ENCODE measurements at places on chromosomes 1 and 21. TPM values are rescaled to one million over a fixed set of nuclear protein-coding genes. Genes with fewer than 3 reads are reported as not detected.

The SV2A gene
- total RNA-seq: 7.5 TPM

The GPR52 gene
- total RNA-seq: 1.9 TPM

The ABCG1 gene
- 10.2 TPM for total RNA-seq

The DIPK1A gene
- 19.1 TPM for total RNA-seq

The NMNAT1 gene
- 6.3 TPM for total RNA-seq

The DDX59 gene
- 26.7 TPM for total RNA-seq

The FAM229A gene
- 8.2 TPM for total RNA-seq

DNA sequence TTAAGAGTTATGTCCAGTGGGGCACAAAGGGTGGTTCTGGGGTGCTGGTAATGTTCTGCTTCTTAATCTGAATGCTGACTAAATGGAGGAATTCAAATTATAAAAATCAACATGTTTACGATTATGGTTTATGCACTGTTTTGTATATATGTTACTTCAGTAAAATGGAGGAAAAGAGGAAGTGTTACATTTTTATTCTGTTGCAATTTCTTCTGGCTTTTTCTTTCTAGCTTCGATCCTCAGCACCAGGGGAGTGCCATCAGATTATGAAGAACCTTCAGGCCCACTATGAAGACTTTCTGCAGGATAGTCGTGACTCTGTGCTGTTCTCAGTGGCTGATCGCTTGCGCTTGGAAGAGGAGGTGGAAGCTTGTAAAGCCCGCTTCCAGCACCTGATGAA lies 105.5 kb downstream of the MACF1 start:
- peaks cover 2% of the 10 kb centered on the region for H3K4me1 ChIP-seq
- H3K4me3 ChIP-seq: no peak overlapping the region
- DNase-seq: no peak
- no peaks in the 10 kb centered on the region for H3K27me3 ChIP-seq
- peaks cover 49% of the 10 kb centered on the region for H3K36me3 ChIP-seq

- no peaks in the 10 kb centered on the region for H3K36me3 ChIP-seq
- H3K27me3 ChIP-seq: peaks cover 17% of the 10 kb centered on the region
- peaks cover 7% of the 10 kb centered on the region for H3K4me1 ChIP-seq
- H3K4me3 ChIP-seq: no peak overlapping the region
Measured at GRCh38 chr1:182677397-182678098, 6.8 kb downstream of the RGS8 start.

DNA sequence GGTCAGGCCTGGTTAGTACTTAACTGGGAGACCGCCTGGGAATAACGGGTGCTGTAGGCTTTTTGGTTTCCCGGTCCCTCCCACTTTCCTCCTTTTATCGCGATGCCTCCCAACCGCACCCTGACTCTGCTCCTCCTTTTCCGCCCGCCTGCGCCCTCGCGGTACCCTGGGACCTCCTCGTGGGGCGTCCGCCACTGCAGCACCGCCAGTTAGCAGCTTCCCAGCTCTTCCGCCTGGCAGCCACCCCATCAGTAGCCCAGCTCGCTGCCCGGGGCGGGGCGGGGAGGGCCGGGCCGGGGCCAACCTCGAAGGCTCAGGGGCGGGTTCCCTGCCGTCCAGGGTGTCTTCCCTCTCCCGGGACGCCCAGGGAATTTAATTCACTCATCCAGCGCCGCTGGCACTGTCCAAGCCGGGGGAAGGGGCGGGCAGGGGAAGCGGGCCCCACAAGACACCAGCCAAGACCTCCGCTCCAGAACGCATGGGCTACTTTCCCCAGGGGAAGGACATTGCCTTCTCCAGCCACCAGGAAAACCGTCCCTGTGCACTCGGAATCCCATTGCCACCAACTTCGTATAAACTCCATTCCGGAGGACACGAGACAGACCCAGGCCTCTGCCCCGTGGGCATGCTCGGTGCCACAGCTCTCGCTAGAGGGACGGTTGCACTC lies 2.0 kb upstream of the ZNF678 start:
- no peak for DNase-seq
- no peak overlapping the region for H3K4me3 ChIP-seq
- H3K27ac ChIP-seq: no peak overlapping the region
- peaks cover 25% of the 10 kb centered on the region for H3K4me1 ChIP-seq

DNA sequence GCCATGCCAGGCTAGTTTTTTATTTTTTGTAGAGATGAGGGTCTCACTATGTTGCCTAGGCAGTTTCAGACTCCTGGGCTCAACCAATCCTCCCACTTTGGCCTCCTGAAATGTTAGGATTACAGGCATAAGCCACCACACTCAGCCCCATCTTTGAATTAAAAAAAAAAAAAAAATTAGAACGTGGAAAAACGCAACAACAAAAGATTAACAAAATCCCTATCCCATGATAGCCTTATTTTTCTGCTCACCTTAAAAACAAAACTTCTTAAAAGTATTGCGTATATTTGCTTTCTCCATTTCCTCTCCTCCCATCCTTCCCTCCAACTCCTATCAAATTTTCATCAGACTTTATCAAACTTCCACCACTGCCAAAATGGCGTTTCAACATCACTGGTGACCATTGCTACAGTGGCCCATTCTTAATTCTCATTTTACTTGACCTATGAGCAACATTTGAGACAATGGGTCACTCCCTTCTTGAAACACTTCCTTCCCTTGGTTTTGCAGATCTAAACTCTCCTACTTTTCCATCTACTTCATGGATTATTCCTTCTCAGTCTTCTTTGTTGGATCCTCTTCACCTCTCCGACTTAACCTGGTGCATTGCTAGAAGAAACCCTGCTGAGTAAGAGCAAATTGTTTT lies 579 bp upstream of the ZNF684 start:
- H3K4me3 ChIP-seq: peak overlapping the region; percentile 95
- peaks cover 24% of the 10 kb centered on the region for H3K4me1 ChIP-seq
- peaks cover 21% of the 10 kb centered on the region for H3K27me3 ChIP-seq
- H3K36me3 ChIP-seq: peaks cover 33% of the 10 kb centered on the region

- DNase-seq: no peak
- H3K36me3 ChIP-seq: peaks cover 1% of the 10 kb centered on the region
- H3K4me3 ChIP-seq: no peak overlapping the region
- peaks cover 33% of the 10 kb centered on the region for H3K4me1 ChIP-seq
- H3K27me3 ChIP-seq: no peaks in the 10 kb centered on the region
Measured at GRCh38 chr1:25713961-25714360, 86.0 kb upstream of the SELENON start.

GRCh38 chr1:27716262-27716895 lies 9.4 kb upstream of the FAM76A start:
- peaks cover 33% of the 10 kb centered on the region for H3K27me3 ChIP-seq
- H3K4me1 ChIP-seq: peaks cover 2% of the 10 kb centered on the region
- H3K4me3 ChIP-seq: no peak overlapping the region
- H3K27ac ChIP-seq: no peak overlapping the region

DNA sequence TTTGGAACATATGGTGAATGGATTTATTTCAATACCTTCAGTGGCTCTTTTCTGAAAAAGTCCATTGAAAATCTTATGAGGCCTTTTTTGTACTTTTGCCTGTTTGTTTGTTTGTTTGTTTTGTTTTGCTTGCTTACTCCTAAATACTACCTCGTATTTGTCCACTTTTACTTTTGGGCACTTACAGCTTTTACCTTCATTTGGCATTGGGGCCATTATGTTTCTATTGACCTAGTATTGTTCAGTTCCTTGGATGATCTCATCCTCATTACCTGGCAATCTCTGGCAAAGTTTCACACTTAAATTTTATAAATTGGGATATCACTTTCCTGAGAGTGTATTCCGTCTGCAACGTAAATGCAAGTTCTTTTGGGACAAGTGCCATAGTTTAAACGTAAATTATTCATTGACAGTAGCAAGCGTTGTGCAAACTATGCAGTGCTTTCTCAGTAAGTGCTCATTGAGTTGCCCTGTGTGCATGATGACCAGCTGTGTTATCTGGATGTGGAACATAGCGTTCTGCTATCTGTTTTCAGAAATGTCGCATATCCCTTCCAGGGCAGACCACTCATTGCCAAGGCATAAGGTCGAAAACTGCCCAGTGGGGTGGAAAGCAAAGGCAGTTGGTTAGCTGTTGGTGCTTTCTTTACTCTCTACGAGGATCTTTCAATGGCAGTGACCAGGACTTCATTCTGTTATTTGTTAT lies 51.1 kb downstream of the LRRC8D start:
- no peak for DNase-seq
- H3K27me3 ChIP-seq: no peaks in the 10 kb centered on the region
- no peak overlapping the region for H3K4me3 ChIP-seq
- H3K4me1 ChIP-seq: peaks cover 36% of the 10 kb centered on the region

DNA sequence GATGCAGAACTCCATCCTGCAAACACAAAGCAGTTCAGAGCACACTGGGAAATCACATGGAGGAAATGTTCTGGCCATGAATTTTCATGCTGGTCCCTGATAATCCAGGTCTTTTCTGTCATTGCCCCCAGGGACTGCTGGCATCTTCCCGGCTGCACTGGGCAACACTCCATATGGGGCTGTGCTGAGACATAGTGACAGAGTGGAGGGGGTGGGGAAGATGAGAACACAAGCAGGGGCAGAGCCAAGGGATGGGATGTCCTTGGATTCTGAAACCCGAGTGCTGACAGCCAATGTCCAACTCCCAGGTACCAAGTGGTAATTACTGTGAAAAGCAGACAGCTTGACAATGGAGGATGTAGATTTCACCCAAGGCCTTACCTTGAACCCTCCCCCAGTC lies 185.7 kb downstream of the HIVEP3 start:
- no peak overlapping the region for H3K27ac ChIP-seq
- H3K36me3 ChIP-seq: no peaks in the 10 kb centered on the region
- no peak overlapping the region for H3K4me3 ChIP-seq
- no peak for DNase-seq

DNA sequence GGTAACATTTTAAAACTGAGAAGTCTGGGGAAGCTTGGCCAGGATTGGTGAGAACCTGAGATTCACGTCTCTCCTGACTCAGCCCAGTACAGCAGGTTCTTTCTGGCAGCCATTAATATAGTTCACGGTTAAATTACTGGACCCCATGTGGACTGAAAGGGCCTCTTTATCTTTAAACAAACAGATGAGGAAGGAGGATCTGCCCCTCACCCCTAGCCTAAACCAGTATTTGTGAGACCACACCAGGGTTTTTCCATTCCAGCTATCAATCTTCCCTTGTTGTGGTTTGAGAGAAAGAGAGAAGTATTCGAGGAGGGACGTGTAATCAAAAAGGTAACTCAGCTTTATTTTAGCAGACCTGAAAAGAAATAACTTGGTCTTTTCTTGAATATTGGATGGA lies 137.1 kb downstream of the PROX1 start:
- H3K4me1 ChIP-seq: peaks cover 3% of the 10 kb centered on the region
- H3K27me3 ChIP-seq: no peaks in the 10 kb centered on the region
- no peak overlapping the region for H3K27ac ChIP-seq
- H3K4me3 ChIP-seq: no peak overlapping the region

DNA sequence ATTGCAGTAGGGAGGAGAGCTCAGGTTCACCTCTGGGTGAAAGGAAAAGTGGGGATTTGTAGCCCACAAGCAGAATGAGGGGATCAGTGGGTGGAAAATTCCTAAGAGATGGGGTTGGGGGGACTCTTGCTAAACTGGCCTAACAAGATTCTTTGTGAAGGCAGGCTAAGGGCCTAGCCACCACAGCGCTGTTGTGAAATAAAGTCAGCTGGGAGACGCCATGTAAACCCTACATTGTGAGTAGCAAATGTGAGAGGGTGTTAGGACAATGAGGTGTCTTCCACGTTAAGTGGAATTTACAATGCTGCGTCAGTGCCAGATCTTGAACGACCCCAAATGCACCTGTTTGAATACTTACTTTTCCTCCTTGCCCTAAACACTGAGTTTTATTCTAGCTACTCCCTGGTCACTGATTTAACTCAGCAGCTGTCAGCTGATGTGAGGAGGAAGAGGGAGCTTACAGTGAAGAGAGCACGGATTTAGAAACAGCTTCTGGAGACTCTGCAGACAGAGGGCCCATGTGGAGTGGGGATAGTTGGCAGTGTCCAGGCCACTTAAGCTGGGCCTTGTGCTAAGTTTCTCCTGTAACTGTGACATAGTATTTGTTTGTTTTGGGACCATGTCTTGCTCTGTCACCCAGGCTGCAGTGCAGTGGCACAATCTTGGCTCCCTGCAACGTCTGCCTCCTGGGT lies 17.3 kb downstream of the PDPN start:
- H3K36me3 ChIP-seq: no peaks in the 10 kb centered on the region
- no peak overlapping the region for H3K27ac ChIP-seq
- H3K27me3 ChIP-seq: no peaks in the 10 kb centered on the region
- no peak for DNase-seq
- no peaks in the 10 kb centered on the region for H3K4me1 ChIP-seq
- H3K4me3 ChIP-seq: no peak overlapping the region

- no peaks in the 10 kb centered on the region for H3K4me1 ChIP-seq
- no peak overlapping the region for H3K27ac ChIP-seq
- no peak for DNase-seq
- H3K27me3 ChIP-seq: peaks cover 2% of the 10 kb centered on the region
Measured at GRCh38 chr1:224559981-224560728, 56.0 kb upstream of the CNIH3 start.

DNA sequence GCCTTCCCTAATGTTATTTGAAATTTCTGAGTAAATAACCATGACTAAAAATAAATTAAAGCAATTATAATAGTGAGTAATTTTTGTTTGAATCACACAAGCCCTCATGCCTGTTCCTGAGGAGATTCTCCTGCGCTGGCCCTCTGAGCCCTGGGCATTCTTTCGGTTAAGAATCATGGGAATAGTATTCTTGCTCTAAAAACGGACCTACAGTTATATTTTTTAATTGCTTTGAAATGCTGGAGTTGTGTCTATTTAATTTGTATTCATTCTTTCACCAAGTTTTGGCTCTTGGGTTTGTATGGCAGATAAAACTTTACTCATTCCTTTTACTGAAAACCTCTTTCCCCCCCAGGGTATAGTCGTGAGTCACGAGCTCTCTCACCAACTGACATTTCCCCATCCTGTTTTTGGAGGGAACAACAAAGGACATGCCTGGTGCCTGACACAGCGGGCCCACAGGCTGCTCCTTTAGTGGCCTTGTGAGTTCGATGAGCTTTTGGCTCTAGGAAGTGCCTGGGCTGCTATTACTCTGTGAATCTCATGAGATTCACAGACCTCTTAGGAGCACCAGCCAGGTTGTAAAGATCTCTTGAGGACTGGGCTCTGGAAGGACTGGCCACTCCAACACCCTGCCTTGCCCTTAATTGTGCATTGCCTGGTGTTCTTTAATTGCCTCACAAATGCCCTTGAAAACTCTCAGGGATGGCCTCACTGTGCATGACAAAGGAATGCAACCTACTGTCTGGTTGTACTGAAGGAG lies 58.6 kb downstream of the DDR2 start:
- H3K36me3 ChIP-seq: no peaks in the 10 kb centered on the region
- H3K4me1 ChIP-seq: peaks cover 4% of the 10 kb centered on the region
- H3K4me3 ChIP-seq: no peak overlapping the region
- DNase-seq: no peak
- H3K27ac ChIP-seq: no peak overlapping the region
- H3K27me3 ChIP-seq: peaks cover 10% of the 10 kb centered on the region

- H3K27ac ChIP-seq: no peak overlapping the region
Measured at GRCh38 chr1:41255978-41256377, 13.9 kb upstream of the SCMH1 start.
